AG08395 (cell line): ENCODE measurements at places on chromosomes 7 and 10.

GRCh38 chr10:59877191-59877671 is 29.1 kb downstream of the CCDC6 start:
- DNase-seq = peak; percentile 46

- DNase-seq = no peak
Measured at GRCh38 chr10:42177077-42177792, 461.1 kb downstream of the ZNF33B start.

GRCh38 chr10:132187430-132188138 is 836 bp downstream of the DPYSL4 start:
- DNase-seq = no peak

- no peak for DNase-seq
Measured at GRCh38 chr7:48924433-48924832, at the start of gene CDC14C. CDC14C (plus strand) TSS chr7:48924547; CDS start chr7:48924673, 126 bp downstream.

DNA sequence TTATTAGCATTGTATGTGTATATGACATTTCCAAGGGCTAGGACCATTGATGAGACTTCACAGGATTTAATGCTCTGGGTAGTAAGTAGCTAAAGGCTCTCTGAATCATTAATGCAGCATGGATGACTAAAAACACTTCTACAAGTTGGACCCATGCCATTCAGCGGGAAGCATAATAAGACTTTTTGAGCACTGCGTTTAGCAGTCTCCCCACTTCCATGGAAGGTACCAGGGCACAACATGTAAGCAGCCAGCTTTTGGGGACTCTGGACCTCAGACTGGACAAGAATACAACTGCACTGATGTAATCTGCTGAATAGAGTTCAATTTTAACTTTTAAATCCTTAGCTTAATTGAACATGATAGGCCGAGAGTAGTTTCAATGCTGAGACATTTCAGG is 191.7 kb upstream of the IMMP2L start:
- no peak for DNase-seq

DNA sequence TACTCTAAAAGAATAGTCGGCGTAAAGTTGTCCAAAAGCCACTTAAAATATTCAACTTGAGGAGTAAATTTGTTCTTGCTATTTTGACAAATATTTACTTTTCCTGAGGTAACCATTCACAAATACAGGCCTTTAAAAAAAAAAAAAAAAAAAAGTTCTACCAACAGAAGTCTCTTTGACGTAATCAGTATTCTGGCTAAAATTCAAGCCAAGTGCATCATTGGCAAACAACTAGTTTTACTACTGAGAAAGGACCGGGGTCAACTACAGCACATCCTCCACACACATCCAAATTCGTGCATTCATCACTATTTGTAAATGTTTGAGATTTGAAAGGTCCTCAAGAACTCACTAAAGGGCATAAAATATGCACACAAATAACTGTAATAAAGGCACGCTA is 2.0 kb downstream of the OAT start:
- peak; percentile 8 for DNase-seq

- no peak for DNase-seq
Measured at GRCh38 chr10:118621304-118621942, 26.0 kb upstream of the PRLHR start.
